Thoracic aorta (tissue), 2 donors: ENCODE measurements at places on chromosomes 7 and 10.

DNA sequence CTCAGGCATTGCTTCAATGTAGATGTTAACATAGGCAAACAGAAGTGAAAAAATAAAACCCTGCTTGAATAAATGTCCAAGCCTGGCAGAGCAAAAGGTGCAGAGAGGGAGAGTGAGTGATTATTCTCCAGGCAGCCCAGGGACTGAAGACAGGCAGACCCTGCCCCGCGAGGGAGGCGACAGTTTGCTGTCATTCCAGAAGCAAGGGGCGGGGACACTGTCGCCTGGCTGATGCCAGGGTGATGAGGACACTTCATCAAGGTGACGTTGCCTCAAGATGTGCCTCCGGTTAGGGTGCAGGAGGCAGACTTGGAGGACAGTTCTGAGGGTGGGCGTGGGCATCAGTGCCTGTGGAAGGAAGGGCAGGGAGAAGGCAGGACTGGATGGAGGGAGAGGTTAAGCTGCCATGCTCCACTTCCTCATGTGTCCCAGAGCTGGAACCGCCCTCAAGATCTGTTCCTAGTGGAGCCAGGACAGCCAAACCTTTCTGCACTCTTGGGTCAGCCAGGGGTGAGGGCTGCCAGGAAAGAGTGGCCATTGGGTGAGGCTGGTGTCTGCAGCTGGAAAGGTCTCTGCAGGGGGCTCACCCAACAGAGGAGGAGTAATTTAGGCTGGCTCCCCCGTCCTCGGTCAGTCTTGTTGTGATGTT is 560.5 kb upstream of the MKI67 start:
- no peak for DNase-seq

- no peak for DNase-seq
Observed at GRCh38 chr7:2662273-2663120, 25.5 kb upstream of the AMZ1 start.

GRCh38 chr10:62106929-62107519 is 161.6 kb downstream of the RTKN2 start:
- no peak for DNase-seq

- no peak for DNase-seq
Observed at GRCh38 chr7:129575699-129576098, 35.8 kb upstream of the NRF1 start.

DNA sequence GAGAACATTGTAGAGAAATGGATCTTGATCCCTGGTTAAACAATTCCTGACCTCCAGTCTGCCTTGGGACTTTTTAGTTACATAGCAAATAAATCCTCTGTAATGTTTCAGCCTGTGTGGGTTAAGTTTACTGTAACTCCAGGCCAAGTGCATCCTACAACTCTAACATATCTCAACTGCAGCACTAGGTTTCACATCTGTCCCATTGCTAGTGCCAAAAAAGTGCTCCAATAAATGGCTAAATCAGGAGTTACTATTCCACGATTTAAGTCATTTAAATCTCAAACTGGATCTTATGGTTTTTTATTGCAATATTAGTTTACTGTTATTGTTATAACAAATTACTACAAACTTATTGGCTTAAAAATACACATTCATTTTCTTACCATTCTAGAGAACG is 479.6 kb downstream of the GPAM start:
- DNase-seq = no peak

- DNase-seq = no peak
Observed at GRCh38 chr7:108012499-108013430, 9.8 kb upstream of the LAMB1 start.

DNA sequence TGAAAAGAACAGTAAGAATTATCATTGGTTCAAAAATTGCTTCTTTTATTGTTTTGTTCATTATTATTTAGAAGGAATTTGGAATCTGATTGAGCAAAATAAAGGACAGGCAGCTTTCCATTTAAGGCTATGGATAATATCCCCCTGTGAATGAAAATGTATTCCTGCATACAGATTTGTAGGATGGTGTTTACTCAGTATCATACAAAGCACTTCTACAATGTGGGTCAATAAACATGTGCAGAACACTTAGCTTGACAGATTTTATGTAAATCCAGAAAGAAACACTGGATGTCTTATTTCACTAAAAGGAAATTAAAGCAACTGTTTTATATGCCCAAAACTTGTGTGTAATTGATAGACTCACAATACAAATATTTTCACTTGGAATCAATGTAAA is 189.7 kb downstream of the THSD7A start:
- no peak for DNase-seq

DNA sequence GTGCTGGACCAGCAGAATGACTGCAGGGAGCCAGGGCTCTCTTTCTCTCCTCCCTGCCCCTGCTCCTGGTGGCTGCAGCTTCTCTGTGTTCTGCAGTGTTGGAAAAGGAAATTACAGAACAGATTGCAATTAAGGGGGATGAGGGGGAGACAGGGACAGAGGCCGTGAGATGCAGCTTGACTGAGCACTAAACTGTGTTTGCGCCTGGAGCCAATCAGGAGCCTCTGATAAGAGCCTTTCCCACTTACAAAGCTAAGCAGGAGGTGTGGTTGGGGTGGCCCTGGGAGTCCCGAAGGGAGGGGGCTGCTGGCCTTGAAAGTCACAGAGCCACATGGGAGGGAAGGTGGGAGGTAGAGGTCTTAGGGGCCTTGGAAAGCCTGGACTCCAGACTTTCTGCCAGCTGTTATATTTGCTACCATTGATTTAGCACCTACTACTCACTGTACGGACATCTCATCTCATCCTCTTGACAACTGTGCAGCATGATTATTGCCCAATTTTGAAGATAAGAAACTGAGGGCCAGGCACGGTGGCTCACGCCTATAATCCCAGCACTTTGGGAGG is 26.7 kb downstream of the TRIM8 start:
- DNase-seq = no peak

DNA sequence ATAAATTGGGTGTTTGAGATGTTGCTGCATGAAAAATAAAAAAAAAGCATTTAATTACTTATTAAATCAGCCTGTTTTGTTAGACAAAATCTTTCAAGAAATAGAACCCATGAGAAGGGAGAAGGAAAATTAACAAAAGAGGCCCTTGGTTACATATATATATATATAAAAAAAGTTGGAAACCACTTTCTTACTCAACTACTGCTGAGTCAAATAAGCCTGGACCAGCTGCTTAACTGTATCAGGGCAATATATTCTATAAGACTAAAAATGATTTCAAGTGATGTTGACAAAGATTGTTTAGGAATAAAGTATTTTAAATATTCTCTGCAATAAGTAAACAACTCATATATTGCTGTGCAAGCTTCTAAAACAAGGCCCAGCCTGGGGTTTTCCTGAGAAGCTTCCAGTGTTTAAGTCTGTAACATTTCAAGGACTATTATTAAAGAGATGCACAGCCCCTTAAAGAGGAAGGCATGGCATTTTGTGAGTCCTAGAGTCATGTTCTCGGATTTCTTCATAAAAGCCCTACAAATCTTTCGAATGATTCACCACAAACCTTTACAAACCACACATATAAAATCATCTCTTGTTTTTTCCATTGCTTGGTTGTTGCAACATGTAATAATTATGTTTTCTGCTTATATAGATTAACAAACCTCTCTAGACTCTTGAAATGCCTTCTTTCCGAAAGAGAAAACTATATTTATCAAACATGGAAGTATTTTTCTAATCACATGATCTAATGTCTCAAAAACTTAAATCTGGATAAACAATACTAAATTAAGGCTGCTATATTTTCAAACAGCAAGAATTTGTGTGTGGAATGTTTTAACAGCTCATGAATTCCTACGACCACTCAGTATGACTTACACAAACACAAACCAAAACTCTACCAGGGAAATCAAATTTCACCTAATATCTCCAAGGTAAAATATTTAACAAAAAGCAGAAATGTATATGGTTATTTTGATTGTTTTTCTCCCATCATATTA is 14.3 kb downstream of the JAZF1 start:
- no peak for DNase-seq

DNA sequence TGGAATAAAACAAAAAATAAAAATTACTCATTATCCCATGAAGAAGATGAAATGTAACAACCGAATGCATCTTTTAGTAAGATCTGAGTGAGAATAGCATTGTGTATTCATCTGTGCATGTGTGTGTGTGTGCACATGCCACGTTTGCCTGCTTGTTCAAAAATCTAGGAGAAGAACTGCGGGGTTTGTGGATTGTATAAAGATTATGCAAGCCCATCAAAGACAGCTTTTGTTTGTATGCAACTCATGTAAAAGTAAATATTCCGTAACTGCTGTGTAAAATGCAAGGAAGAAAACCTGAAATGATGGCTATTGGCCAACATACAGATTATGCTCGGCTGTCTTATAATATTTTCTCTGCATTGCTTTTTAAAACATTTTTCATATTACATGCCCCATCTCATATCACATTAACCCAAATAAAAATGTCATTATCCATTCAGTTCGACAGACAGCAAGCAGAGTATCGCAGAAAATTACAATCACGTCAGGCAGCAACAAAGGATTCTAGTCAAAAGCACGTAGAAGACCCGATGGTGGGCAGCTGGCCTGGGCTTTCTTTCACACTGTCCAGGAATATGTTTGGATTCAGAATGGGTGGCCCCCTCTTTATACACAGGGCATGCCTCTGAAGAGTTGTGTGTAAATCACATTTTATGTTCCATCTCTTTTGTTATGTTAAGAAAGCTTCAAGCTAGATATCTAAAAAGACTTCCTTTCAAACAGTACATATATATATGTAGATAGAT is 114.0 kb downstream of the PARP12 start:
- DNase-seq = no peak

DNA sequence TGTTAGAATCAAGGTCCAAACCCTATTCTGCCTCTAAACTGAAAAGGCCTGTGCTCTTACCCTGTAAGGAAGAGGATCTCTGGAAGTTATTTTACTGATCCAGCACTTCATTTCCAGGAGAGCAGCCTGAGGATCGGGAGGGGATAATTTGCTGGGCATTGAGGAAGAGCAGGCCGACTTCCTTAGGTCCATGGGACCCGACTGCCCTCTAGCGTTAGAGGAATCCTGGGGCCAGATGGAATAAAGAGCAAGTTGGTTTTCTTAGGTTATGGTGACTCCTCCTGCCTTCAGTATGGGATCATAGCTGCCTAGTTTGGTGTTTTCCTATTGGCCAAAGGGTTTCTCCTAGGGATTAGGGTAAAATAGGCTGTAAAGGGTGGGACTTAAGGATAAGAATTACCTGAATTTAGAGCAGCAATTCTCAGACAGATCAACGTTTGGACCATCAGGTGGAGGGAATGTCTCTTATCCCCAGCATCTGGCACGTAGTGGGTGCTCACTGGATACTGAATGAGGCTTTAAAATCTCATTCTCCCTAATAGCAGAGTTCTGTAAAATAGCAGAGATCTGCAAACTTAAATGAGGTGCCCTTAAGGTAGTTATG is 40.0 kb upstream of the SORBS1 start:
- DNase-seq = peak; percentile 62

GRCh38 chr10:132107949-132108877 is 42.5 kb downstream of the JAKMIP3 start:
- no peak for DNase-seq

GRCh38 chr10:127745861-127746260 is 8.9 kb downstream of the FOXI2 start:
- no peak for DNase-seq

GRCh38 chr7:8338206-8338605 is 76.2 kb upstream of the ICA1 start:
- DNase-seq = no peak

DNA sequence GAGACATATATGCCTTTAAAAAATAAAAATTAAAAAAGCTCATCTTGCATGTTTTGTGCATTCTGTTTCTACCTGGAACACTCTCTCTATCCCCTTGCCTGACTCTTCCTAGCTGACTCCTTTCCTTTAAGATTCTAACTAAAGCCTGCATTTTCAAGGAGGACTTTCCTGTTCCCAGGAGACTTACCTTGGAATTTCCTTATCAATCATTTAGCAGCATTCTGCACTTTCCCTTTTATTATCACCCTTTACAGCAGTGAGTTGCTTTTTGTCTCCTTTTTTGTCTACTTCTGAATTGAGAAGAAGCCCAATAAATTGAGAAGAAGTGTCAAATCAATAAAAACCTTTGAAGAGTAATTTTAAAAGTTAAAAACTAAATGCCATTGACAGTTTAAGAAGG is 142.2 kb upstream of the TMEM196 start:
- DNase-seq = no peak

DNA sequence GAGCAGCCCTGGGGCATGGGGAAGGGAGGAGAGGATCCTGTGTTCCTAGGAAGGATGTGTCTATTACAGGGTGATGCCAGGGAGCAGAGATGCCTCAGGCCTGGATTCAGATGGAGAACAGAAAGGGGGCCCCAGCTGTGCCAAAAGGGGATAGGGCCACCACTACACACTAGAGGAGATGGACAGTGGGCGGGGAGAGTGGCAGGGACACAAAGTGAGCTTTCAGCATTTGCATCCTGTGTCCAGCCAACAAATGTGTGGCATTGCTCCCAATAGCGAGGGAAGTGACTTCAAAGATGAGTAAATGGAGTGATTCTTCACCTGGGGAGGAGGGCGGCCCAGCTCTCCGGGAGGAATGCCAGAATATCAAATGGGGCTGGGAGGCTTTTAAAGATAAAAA is 64.9 kb upstream of the WAPL start:
- no peak for DNase-seq

DNA sequence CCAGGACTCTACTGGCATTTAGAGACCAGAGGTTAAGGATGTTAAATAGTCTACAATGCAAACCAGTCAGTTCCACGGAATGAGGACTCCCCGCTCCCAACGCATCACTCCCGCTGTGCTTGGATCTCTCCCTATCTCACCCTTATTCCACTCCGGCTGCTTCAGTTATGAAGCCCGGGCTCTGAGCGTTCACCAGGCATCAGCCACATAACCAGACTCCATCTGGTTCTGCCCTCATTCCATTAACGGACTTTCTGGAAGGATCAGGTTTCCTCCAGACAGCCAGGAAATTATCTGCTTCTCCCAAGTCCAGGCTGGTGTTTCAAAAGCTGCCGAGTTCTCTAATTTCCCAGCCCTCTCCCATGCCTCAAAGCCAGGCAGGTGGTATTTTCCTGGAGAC is 499.3 kb downstream of the GLRX3 start:
- no peak for DNase-seq

- no peak for DNase-seq
Observed at GRCh38 chr10:96924861-96925260, 92.8 kb downstream of the LCOR start.

- DNase-seq = no peak
Observed at GRCh38 chr10:480498-480927, 209.0 kb downstream of the DIP2C start.

- DNase-seq = no peak
Observed at GRCh38 chr7:121537031-121537430, 140.9 kb upstream of the FAM3C start.

- DNase-seq = no peak
Observed at GRCh38 chr10:132069849-132070182, 4.1 kb downstream of the JAKMIP3 start.
